ENCODE measurements at places on chromosomes 4 and X.

- peak; percentile 22 for DNase-seq
Observed at GRCh38 chrX:131677655-131678628, 134.1 kb downstream of the OR13H1 start.

- DNase-seq: peak; percentile 29
Observed at GRCh38 chrX:154374313-154375155, at the start of gene FLNA. Gene FLNA (minus strand): TSS chrX:154374634. CDS start chrX:154371245, 3,389 bp downstream.

DNA sequence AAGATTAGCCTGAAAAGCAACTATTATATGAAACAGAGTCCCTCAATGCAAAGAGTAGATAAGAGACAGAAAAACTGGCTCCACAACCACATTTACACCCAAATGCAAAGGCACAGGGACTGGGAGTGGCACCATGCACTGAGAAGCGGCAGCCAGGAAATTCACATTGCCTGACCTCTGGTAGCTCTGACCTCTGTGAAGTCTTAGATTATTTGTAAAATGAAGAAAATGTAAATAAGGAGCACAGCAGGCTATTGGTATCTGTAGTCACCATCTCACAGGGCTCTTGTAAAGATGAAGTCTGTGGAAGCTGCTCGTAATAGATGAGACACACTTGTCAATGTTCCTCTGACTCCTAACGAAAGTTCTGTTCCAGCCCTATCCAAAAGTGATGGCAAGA lies 69.7 kb downstream of the FAT1 start:
- no peak for DNase-seq

DNA sequence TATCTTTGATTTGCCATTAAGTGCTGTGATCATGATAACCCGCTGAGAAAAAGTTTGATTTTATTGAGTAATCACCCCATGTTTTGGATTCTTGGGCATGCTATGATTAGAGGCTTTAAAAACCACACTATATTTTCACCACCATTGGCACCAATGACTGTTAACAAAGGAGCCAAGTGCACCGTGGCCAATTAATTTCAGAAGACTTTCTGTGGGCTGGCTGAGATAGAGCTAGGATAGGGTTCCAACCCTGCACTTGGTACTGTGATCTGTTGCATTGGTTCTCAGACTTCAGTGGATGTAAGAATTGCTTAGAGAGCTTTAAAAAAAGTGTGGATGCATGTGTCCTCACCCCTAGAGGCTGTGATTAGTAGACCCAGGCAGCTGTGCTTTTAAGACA lies 32.4 kb downstream of the OCRL start:
- no peak for DNase-seq

GRCh38 chrX:41684138-41684537 lies 4.6 kb upstream of the GPR34 start:
- no peak for DNase-seq

- peak; percentile 44 for DNase-seq
Observed at GRCh38 chr4:1793496-1793840, 375 bp downstream of the FGFR3 start.

DNA sequence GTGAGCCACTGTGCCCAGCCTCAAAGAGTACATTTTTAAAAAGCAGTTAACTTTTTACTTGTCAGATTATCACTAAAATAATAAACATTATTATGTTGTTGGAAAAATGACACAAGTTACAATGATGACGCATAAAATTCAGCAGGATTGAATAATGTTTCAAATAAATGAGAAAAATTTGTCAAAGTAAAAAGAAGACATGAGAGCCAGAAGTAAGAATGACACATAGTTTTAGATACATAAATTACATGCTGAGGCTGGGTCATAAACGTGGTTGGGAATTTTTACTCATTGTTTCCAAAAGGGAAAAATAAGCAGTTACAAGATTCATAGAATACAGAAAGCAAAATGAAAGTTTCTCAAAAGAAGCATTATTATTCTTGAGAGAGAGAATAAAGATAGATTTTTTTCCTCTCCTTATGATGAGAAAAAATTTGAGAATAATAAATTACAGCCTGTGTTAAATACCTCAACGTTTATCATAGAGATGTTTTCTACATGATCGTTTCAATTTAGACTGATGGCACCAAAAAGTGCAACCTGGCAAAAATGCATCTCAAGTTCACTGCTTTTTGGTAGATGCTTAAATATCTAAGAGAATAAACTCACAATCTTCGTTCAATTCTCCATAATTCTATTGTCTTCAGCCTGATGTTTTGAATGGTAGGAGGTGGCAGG lies 40.4 kb downstream of the GUCY1B1 start:
- DNase-seq: no peak
